Left forelimb (tissue), 1 donor: ENCODE measurements at places on chromosomes 1 and 21.

DNA sequence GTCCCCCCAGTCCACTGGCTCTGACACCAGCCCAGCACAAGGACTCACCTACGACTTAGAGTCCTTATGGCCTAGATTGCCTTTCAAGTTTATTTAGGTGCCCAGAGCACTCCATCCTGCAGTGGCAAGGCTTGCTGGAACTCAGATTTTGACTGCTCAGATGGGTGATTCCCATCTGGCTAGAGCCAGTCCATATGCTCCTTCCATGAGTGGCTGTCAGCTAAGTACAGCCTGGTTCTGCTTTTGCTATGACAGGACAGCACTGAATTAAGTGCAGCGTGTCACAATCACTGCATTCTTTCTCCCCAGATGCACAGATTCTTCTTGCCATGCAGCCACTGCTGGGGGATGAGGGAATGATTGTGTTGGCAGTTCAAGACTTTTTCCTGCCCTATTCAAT is 43.8 kb downstream of the GPR52 start:
- no peak for DNase-seq

GRCh38 chr1:92366040-92366395 is 67.2 kb downstream of the RPAP2 start:
- DNase-seq = no peak

DNA sequence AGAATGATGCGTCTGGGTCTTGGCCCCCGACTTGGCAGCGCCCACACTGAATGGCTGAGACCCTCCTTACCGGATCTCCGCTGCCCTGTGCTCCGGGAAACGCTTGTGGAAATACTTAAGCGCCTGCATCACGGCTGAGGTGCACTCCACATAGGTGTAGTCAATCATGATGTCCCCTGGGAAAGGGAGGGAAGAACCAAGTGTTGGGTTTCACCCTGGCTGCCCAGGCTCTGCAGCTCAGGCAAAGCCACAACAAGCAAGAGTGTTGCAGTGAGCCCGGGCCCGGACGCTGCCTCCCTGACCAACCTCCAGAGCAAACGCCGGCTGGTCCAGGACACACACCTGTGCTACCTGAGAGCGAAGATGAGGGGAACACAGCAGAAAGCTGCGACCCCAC is 21.5 kb upstream of the SPATC1L start:
- peak; percentile 28 for DNase-seq

- DNase-seq = no peak
Observed at GRCh38 chr1:207619871-207620542, 24.9 kb upstream of the CR1L start.

GRCh38 chr1:74971982-74972381 is 162.2 kb upstream of the LHX8 start:
- DNase-seq = no peak

- DNase-seq = no peak
Observed at GRCh38 chr1:222656391-222657155, 38.7 kb downstream of the MIA3 start.

GRCh38 chr1:198079432-198079951 is 77.3 kb upstream of the NEK7 start:
- no peak for DNase-seq

DNA sequence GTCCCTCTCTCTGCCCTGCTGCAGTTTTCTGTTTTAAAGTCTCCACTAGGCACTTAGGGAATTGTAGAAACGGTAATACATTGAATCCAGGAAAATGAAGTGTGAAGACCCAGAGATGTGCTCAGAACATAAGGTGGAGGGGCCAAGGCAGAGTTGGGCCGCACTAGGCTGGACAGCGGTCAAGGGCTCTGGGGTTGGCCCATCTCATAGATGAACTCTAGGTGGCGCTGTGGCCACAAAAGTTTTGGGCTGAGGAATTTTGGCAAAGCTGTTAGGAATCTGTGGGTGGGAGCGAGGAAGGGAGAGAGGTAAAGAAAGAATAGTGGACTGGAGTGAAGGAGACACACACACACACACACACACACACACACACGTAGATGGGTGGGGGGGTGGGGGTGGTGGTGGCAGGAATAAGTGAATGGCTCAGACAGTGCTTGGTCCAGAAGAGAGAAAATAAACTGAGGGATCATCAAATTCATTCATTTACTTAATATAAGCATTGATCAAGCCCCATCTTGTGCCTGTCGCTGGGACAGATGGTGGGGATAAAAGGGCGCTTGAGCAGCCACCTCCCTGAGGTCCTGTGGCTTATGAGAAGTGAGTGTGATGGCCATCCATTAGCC is 258.5 kb downstream of the TRABD2B start:
- peak; percentile 83 for DNase-seq

- no peak for DNase-seq
Observed at GRCh38 chr1:199954699-199955098, 72.8 kb upstream of the NR5A2 start.

DNA sequence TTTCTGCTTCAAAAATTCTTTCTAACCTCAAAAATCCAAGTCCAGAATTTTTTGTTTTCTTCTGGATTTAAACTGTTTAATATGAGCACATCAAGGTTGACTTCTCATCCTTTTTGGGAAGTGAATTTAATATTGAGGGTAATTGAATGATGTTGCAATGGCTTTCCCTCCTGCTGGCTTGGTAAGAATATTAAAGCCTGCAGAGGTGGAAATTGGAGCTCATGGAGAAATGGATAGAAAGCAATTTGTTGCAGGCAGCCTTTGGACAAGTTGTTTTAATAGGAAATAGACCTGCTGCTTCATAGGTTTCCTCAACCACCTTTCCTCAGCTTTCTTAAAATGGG is 124.7 kb downstream of the SYT2 start:
- DNase-seq = no peak

GRCh38 chr1:62142496-62142895 is 52.2 kb upstream of the L1TD1 start:
- DNase-seq = no peak

GRCh38 chr1:16013220-16013907 is 4.5 kb downstream of the HSPB7 start:
- peak; percentile 83 for DNase-seq

- DNase-seq = no peak
Observed at GRCh38 chr1:158121604-158122254, 59.0 kb upstream of the CD1D start.

DNA sequence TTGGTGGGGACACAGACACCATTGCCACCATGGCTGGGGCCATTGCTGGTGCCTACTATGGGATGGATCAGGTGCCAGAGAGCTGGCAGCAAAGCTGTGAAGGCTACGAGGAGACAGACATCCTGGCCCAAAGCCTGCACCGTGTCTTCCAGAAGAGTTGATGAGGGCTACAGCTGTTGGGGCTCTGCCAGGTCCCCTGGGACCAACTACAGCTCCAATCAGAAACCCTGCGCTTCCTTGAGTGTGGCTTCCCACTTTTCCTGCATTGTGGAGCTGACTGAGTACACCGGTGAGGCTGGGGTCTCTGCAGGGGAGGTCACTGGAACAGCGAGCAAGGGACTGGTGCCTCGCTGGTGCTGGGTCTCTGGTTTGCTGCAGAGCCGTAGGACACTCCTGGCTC is 4.5 kb downstream of the ADPRS start:
- DNase-seq = peak; percentile 40

DNA sequence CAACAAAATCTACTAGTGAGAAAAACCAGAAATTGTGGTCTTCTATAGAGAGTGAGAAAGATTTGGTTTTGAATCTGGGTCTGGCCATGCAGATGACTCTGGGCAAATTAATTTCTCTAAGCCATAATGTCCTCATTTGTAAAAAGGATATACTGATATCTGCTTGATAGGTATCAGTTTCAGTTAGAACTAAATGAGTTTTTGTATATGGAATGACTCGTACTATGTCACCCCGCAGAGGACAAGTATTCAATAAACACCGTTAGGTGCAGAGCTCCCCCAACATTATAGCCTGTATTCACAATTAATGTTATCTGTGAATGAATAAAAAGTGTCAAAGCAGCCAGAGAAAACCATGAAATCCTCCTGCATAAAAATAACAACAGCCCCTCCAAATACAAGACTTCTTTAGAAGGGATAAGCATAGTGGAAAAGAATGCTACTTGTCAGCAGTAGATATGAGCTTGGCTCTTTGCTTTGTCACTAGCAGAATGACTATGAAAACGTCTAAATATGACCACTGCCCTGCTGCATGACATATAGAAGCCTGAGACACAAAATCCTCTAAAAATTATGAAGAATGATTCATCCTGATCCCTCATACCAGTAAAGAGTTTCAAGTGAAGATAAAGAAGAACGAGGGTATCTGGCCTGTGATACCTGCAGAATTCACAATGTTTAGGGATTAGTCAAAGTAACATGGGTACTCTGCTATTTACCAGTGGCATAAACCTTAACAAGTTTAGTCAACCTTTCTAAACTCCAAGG is 17.8 kb downstream of the SCAF4 start:
- no peak for DNase-seq

- DNase-seq = no peak
Observed at GRCh38 chr1:30883389-30884172, 25.0 kb downstream of the SDC3 start.

DNA sequence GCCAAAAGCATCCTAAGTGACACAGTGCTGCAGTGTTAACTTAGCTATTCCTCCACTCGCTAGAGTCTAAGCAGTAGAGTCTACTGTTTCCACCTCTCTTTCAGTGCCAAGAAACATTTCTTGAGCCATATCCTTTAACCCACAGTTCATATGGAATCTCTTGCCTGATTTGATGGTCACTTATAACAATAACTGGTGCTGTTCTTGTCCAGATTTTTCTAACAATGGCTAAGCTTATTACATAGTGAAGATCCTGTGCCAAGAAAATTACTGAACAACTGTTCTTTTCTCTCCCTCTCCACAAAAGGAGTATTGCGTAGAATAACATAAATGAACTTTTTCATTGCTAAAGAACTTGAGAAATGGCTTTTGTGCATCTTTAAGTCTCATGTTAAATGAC is 121.3 kb downstream of the CDC7 start:
- no peak for DNase-seq

DNA sequence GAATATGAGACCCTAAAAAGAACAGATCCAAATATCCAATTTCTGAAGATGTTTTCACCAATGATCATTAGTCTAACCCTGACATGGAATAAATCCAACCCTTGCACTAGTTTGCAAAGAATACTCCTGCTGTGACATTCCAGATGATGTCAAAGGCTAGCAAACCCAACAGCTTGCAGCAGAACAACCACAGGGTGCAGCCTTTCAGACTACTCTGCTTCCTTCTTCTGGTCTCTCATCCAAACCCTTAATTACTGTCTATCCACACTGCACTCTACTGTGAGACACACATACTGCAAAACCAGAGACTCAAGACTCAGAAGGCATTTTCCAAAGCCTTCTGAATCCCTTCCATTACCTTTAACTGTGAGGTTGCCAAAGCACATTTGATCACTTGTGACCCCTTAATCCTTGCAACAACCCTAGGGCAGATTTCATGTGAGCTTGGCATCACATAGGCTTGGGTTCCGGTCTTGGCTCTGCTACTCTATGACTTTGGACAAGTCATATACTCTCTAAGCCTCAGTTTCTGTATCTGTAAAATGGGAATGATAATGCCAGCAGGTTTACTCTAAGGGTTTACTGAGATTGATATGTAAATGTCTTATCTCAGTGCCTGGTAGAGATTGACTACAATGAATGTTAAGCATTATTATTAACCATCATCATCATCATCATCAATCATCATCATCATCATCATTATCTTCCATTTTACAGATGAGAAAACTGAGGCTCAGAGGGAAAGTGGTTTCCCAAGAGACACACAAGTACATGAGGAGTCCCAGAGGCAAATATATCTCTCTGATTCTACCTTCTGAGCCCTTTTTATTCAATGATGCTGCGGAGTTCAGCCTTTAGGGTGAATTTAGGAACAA is 94.5 kb downstream of the SYF2 start:
- DNase-seq = no peak

DNA sequence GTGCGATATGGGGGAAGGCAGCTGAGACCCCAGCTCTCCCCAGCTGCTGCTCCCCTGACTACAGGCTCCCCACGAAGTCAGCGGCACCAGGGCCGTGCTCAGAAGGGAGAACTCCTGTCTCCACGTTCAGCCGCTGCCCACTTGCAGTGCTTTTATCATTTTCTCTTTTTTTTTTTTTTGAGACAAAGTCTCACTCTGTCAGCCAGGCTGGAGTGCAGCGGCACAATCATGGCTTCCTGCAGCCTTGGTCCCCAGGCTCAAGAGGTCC is 933 bp upstream of the FTCD start:
- peak; percentile 37 for DNase-seq

DNA sequence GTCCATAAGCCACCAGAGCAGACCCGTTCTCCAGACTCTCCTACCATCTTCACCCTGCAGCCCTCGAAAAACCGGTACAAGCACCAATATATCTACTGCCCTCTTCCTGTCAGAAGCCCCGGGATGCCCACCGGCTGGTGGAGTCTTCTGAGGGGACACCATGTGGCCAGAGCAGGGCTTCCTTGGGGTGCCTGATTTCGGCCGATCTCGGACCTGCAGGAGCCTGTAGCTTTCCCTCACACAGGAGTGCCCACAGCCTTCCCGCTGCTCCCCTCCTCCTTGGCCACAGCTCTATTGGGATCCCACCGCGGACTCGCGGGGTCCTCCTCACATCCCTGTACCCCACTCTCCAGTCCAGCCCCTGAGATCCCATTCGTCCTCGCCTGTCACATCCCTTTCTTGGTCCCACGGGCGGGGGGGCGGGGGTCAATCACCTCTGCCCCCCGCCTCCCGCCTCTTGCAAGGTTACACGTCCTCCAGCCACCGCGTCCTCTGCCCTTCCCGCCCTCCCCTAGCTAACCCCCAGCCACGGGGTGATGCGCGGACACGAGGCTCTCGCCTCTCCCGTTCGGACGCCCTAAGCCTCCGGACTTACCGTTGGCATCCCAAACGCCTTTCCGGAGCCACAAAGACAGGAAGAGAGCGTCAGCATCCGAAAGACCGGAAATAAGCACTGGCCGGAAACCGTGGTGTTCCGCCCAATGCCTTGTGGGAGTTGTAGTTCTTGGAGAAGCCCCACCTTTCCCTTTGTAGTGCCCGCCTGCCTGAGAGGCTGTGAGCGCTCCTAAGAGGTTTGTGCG is at the start of gene SSR2:
TSS of gene SSR2 (minus strand) at position 659 of the 800 bp plus-strand sequence. CDS start 784 bp downstream, outside the sequence.
- peak; percentile 90 for DNase-seq

DNA sequence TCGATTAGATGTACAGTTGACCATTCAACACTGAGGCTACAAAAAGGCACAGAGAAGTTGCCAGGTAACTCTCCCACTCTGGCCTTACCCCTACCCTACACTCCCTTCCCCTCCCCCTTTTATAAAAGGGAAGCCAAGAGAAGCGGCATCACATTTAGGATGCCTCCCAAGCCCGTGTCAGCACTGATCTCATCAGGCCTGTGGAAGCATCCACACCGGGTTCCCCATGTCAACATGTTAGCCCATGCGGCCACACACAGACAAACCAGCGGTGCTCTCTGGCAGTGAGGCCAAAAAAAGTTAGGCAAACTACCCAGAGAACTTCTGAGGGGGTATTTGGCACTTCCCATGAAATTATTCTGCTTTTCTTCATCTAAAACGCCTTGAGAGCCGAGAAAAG is 29.9 kb downstream of the BCAR3 start:
- DNase-seq = no peak
